Activated naive CD8-positive, alpha-beta T cell treated with anti-CD3 and anti-CD28 coated beads, Interleukin-2, amount 50 U/mL, for 16 hours (primary cell): ENCODE measurements at places on chromosomes 1 and 21.

DNA sequence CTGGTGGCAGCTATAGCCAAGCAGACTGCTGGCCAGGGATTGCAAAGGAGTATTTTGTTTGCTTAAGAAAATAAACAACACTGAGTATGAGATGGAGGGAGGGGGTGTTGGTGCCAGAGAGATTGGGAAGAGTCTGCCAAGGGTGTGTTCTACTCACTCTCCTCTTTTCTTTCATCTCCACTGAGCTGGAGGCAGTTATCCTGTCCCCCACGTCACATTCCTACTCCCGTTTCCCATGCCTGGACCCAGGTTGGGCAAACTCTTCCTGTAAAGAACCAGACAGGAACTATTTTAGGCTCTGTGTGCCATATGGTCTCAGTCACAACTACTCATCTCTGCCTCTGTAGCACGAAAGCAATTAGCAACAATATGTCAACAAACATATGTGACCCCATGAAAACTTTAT is 1.4 kb upstream of the IL24 start:
- DNase-seq = no peak

DNA sequence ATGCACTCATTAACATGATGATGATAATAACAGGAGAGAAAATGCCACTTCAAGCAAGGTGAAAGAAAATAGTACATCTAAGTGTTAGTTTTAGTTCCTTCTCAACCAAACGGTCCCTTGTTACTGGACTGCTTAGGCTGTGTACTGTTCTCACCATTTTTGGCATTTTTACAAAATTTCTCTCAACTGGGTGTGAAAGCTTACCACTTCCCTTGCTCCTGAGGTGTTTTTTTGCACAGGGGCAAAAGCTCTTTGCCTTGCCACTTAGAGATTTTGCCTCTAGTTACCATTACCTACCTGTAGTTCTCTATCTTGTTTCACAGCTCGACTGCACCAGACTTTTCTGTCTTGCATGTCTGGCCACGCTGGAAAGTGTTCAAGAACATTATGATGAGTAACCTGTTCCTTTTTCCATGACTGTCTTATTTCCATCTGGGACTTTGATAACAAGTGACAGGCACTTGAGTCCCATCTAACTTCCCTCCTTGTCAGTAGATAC is 10.7 kb downstream of the NEK7 start:
- DNase-seq = peak; percentile 6

- no peak for DNase-seq
Observed at GRCh38 chr1:163922743-163923201, 601.0 kb downstream of the NUF2 start.

- no peak for DNase-seq
Observed at GRCh38 chr1:235820061-235820460, 46.6 kb downstream of the LYST start.

GRCh38 chr21:45250914-45251634 is 36.6 kb downstream of the POFUT2 start:
- no peak for DNase-seq

- no peak for DNase-seq
Observed at GRCh38 chr1:186740324-186740723, 60.1 kb upstream of the PTGS2 start.

GRCh38 chr1:36864823-36865601 is 169.3 kb downstream of the GRIK3 start:
- DNase-seq = no peak

GRCh38 chr21:36792505-36792967 is 93.6 kb downstream of the SIM2 start:
- no peak for DNase-seq

DNA sequence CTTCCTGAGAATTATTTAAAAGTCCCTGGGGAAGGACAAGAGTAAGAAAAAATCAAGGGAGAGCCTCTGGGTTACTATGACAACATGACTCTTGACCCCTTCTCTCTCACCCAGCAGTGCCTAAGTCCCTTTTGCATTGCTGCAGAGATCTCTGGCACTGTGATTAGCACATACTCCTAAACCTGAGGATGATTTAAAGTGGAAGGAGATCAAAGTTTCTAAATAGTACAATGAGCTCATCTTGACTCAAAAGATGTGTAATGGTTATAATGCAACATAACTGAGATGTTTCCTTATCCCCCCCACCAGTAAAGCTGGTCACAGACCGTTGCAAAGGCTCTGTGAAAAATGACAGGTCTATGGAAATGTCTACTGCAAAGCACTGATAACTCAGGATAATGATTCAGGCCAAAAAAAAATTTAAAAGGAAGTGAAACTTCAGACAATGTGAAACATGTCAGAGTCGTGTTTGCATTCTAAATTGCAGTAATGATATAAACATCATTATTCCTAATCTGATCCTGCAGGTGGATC is 519.2 kb downstream of the KIF26B start:
- no peak for DNase-seq

DNA sequence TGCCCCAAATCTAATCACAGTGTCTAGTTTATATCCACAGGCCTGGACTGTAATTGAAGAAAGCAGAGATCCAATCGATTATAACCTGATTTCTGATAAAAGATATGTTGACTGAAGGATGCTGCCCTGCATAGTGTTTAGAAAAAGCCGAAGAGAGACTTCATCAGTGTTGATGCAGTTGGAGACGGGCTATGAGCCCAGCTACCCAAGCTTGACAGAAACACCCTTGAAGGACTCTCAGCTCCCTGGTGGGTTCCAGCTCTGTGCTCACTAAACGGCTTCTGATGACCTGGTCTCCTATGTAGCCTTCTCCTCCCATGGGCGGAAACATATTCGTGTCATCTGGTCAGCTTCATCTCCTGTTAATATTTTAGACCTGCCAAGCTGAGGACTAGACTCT is 10.2 kb downstream of the FAM89A start:
- no peak for DNase-seq

DNA sequence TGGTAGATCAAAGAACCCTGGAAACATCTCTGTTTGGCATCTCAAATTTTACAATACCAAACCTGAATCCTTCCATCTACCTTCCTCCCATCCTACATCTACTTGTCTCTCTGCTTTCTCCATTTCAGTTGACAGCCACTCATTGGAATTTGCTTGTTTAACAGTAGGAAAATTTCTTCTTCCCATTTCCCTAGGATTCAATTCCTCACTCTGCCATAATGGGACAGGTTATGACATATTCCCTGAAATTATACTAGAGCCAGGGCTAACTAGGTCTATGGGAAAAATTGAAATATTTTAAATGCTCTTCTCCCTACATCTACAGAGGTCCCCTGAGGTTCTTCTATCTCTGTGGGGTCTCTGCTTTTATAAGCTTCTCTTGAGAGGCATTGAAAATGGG is 257.7 kb downstream of the KCNH1 start:
- DNase-seq = no peak

GRCh38 chr1:147270721-147271120 is 28.2 kb downstream of the CHD1L start:
- no peak for DNase-seq

- DNase-seq = no peak
Observed at GRCh38 chr21:44455524-44456213, 359 bp downstream of the LRRC3 start.

- DNase-seq = no peak
Observed at GRCh38 chr1:232697187-232697822, 67.4 kb upstream of the SIPA1L2 start.

GRCh38 chr1:245409341-245410195 is 254.8 kb downstream of the KIF26B start:
- DNase-seq = no peak

DNA sequence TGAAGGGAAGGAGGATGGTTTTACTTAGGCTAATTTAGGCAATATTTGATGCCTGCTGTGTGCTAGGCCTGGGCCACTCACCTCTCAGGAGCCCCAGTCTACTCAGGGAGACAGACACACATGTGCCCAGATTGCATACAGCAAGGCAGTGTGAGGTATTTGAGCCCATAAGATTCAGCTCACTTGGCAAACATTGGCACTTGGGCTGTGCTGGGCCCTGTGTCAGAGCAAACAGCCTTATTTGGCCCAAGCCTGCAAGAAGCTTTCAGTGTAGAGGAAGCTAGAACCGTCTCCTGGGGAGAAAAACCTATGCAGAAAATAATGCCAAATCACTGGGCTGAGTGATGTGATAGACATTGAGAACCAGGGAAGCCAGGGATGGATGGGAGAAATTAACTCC is 3.9 kb upstream of the SYNC start:
- DNase-seq = no peak

- no peak for DNase-seq
Observed at GRCh38 chr1:182625024-182625423, 20.8 kb upstream of the RGS16 start.

DNA sequence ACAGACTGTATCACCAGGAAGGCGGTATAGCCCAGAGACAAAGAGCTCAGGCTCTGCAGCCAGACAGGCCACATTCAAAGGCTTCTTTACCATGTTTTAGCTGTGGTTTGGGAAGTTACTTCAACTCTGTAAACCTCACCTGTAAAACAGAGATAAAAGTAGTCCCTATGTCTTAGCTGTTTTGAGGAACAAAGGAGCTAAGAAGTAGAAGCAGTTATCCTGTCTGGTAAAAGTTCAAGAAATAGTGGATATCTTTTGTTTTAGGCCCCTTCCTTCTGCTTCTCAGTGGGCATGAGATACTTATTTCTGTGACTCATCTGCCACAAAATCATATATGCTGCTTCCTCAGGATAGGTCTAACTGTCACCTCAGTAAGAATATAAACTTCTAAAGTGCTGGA is 6.5 kb downstream of the CD34 start:
- no peak for DNase-seq

DNA sequence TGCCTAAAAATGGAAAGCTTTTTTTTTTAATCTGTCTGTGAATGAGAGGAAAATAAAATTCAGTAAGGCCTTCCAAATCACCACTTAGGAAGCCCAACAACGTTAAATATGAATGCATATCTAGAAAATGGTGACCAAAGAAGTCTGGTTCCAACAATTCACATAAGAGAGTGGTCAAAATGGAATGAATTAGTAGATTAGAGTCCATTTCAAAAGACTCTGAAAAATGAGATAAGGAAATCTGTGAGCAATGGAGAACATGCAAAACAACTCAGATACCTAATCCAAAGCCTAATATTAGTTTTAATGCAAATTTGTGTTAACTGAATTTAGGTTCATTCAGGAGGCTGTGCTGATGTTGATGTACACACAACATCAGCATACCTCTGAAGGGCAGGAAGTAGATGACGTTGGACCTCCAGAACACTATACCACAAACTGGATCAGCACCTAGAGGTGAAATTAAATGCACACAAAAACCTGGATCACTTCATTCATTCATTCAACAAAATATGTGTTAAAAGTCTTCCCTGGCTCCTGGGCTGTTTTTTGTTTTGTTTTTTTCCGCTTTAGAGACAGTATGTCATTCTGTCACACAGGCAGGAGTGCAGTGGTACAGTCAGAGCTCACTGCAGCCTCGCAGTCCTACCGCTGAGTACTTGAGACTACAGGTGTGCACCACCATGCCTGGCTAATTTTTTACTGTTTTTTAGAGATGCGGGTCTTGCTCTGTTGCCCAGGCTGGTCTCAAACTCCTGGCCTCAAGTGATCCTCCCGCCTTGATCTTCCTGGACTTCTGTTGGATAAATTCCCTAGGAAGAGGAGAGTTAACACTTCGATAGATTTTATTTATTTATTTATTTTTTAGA is 4.9 kb upstream of the BRWD1 start:
- no peak for DNase-seq

GRCh38 chr1:156180471-156180870 is 13.4 kb upstream of the SLC25A44 start:
- no peak for DNase-seq

GRCh38 chr1:157073944-157074685 is 25.5 kb downstream of the ETV3L start:
- DNase-seq = no peak

DNA sequence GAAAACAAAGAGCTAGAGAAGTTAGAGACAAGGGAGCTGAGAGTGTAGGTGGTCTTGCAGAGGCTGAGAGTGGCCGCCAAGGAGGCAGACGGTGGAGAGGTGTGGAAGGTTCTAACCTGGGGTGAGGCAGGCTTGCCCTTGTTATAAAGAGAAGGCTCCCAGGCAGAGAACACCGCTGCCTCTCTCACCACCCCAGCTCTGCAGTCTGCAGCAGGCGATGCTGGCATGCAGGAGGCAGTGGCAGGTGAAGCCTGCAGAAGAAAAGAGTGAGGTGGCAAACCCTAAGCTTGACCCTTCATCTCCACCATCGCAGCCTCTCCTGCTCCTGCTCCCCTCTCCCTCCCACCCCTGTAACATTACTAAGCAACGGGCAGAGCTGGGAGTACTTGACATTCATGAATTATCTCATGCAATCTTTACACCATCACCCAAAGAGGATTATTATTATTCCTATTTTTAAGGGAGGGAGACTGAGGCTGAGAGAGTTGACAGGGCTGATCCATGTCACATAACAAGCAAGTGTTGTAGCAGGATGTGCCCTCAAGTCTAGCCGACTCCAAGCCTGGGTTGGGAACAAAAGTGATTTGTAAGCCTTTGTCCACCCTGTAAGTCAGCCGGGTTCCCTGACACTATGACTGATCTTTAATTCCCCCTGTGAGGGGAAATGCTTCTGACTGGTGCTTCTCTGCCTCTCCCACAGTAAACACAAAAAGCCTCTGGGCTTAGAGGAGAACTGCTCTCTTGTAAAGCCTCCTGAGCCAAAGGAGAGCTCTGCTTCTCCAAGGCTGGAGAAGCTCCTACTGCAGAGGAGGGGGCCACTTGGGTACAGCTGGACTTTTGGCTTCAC is 36.1 kb downstream of the KANK4 start:
- no peak for DNase-seq

DNA sequence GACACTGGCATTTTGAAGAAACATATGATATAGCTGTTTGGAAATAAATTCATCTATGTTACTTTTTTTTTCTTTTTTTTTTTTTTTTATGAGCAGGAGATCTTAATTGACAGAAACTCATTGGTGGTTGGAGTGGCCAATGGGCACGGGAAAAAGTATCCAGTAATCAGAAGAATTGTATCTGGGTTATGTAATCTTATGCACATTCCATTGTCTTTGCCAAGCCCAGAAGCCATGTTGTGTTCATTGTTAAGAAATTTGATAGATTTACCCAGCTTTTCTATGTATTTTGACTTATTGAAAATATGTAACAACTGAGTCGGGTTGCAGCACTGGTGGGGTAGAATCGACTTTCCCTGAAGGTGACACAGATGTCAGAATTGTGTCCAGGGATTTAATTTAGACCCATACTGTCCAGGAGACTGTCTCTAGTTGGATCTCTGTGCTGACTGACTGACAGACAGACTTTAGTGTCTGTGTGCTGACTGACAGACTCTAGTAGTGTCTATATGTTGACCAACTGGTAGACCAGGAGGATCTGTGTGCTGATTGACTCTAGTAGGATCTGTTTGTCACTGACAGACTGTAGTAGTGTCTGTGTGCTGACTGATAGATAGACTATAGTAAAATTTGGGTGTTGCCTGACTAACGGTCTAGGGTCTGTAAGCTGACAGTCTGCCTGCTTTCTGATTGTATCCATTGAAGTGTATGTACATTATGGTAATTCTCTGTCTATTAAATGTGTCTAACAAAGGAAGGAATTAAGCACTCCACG is 12.3 kb upstream of the C4BPB start:
- DNase-seq = no peak

GRCh38 chr1:177333936-177334595 is 163.3 kb downstream of the BRINP2 start:
- DNase-seq = no peak
